ENCODE measurements at places on chromosomes 3 and 15. TPM values are rescaled to one million over a fixed set of nuclear protein-coding genes. Genes with fewer than 3 reads are reported as not detected.
A peak's percentile ranks its signal among the peaks of the same experiment; 100 is the strongest.

The LRIG1 gene
- total RNA-seq: 5.5 TPM

The IGF2BP2 gene
- total RNA-seq: 4.2 TPM

The BOC gene
- total RNA-seq: not detected

The FGD5 gene
- total RNA-seq: not detected

The TRANK1 gene
- 105 TPM for total RNA-seq

DNA sequence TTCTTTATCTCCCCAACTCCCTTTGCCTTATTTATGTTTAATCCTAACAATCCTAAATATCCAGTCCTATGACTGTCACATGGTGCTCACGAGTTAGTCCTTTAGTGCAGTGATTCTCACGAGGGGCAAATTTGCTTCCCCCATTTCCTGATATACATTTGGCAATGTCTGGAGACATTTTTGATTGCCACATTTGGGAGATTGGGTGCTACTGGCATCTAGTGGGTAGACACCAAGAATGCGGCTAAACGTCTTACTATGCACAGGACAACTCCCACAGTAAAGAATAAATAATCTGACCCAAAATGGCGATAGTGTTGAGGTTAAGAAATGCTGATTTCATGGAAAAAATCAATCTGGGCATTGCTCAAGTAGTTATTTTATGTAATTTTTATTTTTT lies 466.5 kb downstream of the ROBO2 start:
- no peak for DNase-seq

GRCh38 chr15:95106801-95107200 lies 875.4 kb downstream of the MCTP2 start:
- no peak for DNase-seq

DNA sequence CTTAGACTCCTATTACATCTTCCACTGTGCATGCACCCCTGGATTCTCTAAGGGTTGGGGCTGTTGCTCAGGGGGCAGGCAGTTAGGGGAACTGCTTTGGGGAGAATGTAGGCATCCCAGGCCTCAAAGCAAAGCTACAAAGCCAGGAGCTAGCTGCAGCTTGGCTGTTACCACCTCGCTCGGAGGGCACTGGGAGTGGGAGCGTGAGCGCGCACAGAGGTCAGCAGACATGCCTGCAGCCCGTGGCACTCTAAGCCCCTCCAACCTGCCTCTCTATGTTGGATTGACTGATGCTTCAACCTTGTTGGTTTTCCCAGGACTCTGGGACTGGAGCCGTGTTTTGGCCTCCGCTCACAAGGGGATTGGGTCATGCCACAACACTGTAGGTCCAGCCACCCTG lies 69.8 kb downstream of the CPN2 start:
- no peak for DNase-seq

- no peak for DNase-seq
Measured at GRCh38 chr3:184117636-184118035, 17.5 kb upstream of the EIF2B5 start.

DNA sequence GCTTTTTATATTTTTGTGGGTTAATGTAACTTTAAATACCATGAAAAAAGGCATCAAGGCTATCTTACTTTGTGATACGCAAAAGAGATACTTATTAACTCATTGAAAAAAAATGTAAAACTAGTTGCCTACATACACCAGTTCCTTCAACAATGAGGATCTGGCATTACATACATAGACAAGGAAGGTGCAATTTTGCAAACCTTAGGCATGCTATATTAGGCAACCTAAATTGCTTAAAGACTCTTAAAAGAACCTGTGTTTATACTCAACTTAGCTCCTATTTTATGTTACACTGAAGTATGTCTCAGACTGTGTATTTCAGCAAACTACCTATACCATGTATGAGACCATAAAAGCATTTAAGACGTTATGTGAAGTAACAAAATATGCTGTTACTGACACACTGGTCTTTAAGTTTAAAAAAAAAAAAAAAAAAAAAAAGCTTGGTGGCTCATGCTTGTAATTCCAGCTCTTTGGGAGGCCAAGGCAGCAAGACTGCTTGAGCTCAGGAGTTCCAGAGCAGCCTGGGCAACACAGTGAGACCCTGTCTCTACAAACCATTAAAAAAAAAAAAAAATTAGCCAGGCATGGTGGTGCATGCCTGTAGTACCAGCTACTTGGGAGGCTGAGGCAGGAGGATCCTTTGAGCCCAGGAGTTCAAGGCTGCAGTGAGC lies 9.1 kb downstream of the TASOR start:
- DNase-seq: no peak

DNA sequence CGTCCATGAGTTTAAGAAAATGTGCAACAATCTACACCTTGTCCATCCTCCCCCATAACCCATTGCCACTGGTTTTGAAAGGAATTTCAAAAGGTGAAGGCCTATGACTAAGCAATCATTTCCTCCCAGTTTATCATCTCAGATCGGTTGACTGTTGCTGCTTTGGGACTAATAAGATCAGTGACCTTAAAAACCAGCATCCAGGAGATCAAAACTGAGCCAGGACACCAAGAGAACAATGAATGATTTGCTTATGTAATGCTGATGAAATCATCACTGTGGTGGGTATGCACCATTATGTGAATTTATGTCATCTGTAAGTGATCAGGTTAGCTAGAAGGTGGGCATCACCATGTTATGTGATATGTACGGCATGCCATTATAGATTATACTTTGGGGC lies 195.5 kb downstream of the SSR3 start:
- no peak for DNase-seq

DNA sequence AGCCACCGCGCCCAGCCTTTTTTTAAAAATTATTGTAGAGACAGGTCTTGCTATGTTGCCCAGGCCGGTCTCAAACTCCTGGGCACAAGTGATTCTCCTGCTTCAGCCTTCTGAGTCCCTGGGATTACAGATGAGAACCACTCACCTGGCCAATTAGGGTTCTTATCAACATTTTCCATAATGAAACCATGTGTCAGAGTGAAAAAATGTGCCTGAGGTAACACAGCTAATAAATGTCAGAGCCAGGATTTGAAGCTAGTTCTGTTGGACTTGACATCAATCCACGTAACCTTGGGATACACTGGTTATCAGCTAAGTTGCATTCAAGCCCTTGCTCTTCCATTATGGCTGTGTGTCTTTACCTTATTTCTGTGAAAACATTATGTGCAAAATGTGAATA lies 29.1 kb downstream of the CHST14 start:
- DNase-seq: no peak

DNA sequence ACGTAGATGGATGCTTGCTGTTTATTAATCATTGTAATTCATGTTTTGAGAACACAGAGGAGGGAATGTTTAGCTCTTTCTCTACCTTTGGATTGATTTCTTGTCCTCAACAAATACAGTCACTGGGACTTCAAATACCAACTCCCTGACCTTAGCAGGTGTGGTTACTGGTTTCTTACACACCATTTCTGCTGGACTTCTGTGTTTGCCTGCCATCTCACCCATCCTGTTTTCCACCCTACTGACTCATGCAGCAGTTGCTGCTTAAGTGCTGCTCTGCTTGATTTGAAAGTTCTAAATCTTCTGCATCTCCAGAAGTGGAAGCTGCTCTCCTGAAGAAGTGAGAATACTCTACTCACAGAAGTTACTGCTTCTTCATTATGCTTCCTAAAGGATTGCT lies 170.3 kb downstream of the ZPLD1 start:
- DNase-seq: no peak

DNA sequence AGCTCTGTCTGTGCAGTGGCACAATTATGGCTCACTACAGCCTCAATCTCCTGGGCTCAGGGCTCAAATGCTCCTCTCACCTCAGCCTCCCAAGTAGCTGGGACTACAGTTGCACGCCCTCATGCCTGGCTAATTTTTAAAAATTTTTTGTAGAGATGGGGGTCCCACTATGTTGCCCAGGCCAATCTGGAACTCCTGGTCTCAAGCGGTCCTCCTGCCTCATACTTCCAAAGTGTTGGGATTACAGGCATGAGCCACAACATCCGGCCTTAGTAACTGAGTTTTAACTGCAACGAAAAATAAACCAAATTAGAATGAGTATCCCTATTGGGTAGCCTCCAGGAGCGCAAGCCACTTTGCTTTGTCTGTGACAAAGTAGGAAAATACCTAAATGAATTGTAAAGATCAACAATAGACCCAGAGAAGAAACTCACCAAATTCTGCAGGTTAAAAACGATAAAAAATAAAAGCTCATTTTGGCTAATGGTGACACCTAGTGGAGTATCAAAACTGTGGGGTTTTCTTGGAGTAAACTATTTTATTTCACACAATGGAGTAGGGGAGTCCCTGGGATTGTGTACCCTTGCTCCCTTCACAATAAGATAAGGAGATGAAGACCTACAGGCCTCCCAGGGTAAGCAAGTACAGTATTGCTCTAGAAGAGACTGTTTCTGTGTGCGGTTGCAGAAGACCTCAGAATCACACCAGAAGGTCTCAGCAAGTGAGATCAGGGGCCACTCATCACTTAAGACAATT lies 21.0 kb upstream of the CA12 start:
- peak; percentile 64 for DNase-seq

DNA sequence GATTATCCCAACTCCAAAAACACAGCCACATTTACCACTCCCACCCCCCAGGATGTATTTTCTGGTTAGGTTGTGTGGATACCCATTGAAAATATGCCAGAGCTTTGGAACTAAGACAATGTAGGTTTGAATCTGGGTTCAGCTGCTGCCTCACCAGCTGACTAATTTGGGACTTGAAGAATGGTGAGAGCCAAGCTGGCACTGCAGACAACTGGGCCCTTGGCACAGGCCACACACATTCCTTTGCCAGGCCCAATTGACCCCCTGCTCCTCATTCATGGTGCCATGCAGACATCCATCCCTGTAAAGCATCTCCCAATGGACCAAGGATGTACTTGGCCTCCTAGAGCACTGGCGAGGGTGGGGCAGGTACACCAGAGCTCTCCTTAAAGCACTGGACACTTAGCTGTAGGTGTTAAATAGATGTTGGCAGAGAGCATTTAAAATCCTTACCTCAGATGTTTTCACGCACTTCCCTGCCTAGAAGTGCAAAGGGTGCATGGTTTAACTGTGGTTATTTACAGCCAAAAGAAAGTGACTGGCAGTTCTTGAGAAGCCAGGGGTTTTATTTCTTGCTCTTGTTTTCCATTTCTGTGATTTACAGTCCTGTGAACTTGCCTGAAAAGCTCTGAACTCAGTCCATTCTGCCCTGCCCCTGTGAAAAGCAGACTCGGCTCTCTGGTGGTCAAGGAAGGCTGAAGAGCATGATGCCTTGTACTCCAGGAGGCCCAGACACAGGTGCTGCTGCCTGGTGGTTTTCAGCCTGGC lies 138.5 kb downstream of the CLSTN2 start:
- DNase-seq: no peak

Measured in natural killer cell (primary cell).